ENCODE measurements at places on chromosomes 12 and 14.

- DNase-seq: no peak
Observed at GRCh38 chr14:75054421-75054820, 3.2 kb upstream of the MLH3 start.

- DNase-seq: no peak
Observed at GRCh38 chr12:83472772-83473171, 786.1 kb downstream of the TMTC2 start.

DNA sequence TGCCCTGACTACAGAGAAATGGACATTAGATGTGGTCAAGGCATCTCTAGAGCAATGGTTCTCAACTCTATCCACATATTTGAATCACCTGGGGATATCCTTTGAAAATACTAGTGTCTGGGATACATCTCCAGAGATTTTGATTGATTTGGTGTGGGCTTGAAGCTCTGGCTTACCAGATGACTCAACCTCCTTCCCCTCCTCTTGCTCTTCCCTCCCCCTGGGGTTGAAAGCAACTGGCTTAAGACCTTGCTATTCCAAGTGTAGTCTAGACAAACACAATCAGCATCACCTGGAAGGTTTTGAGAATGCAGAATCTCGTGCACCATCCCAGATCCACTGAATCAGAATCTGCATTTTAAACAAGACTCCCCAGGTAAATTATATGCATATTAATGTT, 183.8 kb downstream of the DAD1 start:
- no peak for DNase-seq

- no peak for DNase-seq
Observed at GRCh38 chr14:87331991-87332390, 661.0 kb downstream of the GALC start.

GRCh38 chr12:126819554-126819953, 1447.4 kb upstream of the TMEM132C start:
- no peak for DNase-seq

GRCh38 chr14:79658221-79658620, 553.1 kb downstream of the DIO2 start:
- no peak for DNase-seq

DNA sequence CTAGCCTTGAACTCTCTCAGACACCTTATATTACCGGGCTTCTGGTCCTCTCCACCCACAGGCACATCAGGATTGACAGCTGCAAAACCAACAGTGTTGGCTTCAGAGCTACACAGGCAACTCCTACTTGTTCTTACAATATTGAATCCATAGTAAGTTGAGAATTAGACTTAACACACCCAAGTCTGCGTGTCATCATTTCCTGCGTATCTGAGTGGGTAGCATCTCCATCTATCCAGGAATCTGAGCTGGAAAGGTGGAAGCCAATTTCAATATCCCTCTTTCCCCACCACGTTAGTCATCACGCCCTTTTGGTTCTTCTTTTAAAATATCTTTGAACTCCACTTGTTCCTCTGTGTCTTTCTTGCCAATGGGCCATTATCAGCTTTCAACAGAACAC, 37.2 kb downstream of the NRXN3 start:
- no peak for DNase-seq

- no peak for DNase-seq
Observed at GRCh38 chr12:12079291-12079690, 8.6 kb downstream of the BCL2L14 start.

All from left hindlimb (tissue), 1 donor.